Stimulated activated CD4-positive, alpha-beta T cell treated with anti-CD3 and anti-CD28 coated beads, Interleukin-1b, Interleukin-23, amount 100 ng/mL, for 4 hours (primary cell): ENCODE measurements at places on chromosomes 11 and 22.

- no peak for DNase-seq
These were observed 12.2 kb downstream of the PHLDB1 start for GRCh38 chr11:118619444-118620197.

DNA sequence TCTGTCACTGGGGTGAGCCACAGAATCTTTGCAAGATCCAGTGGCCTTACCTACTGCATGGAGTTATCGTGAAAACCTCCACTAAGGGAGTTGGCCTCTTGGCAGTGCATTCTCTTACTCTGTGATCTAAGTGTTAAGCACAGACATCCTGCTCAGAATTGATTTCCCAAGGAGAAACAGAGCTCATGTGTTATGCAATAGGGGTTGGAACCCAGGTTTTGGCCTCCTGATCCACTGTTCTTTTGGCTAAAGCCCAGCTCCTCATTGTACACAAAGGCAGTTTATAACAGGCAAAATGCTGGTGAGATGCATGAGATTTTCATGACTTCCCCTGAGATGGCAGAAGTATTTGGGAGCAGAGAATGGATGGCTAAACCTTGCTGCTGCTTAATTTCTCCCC, 11.8 kb downstream of the DTX4 start:
- DNase-seq, result no peak

DNA sequence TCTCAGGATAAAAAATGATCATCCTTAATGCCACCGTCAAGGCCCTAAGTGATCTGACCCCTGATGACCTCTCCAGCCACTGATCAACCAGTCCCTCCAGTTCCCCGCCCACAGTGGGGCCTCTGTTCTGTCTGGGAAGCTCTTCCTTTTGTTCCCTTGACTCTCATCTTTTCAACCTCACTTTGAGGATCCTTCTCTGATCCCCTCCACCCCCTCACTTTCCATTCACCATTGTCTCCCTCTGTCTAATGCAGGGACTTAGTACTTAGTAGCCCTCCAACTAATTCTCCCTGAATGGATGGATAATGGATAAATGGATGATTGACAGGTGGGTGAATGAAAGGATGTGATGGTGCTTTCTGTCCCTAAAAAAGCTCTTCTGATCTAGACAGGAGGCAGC, 45.6 kb downstream of the C11orf58 start:
- no peak for DNase-seq

DNA sequence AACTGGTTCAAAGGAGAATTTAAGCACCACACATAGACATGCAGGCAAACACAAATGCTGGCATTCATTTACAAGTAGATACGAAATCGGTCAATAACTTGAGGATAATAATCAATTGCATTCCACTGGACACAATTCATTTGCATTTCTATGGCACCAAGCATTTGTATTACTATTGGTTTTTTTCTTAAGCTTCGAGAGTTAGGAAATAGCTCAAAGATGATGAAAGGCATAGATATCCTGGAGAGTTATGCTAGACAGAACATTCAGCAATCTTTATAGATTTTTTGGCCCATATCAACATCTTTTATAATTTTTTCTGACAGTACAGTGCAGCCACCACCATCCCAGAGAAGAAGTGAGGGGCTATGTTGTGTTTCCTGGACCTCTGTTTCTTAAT, 544.4 kb downstream of the MIAT start:
- DNase-seq, result no peak

DNA sequence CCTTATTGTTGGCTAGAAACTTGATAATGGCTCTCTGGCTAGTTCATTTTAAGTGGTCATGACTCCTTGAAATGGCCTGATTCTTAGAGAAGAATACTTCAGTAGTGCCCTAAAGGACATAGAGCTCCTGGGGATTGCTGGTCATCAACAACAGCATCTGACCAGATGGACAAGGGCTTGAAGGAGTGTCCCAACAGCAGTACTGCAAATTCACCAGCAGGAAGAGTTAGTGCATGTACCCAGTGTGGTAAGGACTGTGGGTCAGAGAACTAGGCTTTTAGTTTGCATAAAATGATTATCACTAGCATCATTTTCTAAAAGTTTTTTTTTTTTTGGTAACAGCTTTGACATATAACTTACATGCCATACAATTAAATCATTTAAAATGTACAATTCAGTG, 39.5 kb upstream of the CUL5 start:
- no peak for DNase-seq

DNA sequence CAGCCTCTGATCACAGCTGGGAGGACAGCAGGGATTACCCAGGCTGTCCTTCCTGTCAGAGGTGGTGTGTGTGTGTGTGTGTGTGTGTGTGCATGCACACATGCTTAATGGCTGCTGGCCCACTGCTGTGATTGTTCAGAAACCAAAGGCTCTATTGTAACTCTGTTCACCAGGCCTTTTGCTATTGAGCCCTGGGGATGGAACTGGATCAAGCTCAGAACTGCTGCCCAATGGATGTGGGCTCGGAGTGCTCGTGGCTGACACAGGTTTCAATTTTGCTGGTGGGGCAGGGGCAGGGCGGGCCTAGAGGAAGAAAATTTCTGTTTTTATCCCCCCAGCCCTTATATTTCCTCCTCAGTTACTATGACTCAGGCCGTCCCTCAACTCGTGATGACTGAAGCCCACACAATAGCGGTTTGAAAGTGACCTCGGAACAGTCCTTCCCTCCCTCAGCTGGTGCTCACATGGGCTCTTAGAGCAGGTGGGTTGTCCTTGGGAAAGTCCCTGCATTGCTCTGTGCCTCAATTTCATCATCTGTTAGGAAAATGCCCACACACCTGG, 359.3 kb downstream of the TENM4 start:
- DNase-seq, result no peak
